Brain (organoid and tissue), 16 donors: ENCODE measurements at places on chromosomes 5 and 9.

DNA sequence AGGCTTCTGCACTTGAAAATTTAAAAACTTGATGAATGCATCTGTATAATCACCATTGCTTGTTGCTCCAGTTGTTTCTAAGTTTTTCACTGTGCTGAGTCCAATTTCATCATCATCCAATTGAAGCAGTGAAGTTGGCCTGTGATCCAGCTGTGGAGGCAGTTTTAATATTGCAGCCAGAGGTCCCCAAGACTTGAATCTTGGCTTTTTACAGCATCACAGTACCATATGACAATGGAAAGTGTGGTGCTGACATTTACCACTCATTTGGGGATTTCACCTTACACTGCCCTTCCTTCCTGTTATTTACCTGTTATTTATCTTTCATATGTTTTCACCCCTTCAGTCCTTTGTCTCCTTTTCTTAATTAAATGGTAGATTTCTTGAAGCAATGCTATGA lies 76.2 kb upstream of the SPIN1 start:
- no peak for DNase-seq

GRCh38 chr5:10233505-10233904 lies 16.2 kb downstream of the ATPSCKMT start:
- DNase-seq, result peak; percentile 71

GRCh38 chr5:83744821-83745220 lies 24.2 kb upstream of the HAPLN1 start:
- no peak for DNase-seq

- peak; percentile 53 for DNase-seq
Observed at GRCh38 chr5:61625681-61626621, 293.9 kb downstream of the ZSWIM6 start.

DNA sequence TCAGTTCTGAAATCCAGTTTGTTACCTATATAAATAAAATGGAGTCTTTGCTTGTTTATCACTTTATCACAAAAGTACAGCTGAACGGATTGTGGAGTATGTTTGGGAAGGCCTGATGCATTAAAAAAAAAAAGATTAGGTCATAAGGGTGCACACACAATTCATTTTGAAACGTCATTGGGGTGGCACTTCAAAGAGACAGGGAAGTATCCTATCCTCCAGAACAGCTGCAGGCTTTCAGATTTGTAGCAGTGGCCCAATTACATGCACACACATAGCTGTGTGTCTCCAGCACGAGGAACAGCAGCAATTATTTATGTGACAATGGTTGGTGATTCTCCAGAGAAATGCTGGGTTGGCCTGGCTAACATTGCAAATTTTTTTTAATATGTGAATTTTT lies 46.8 kb upstream of the FER start:
- DNase-seq, result peak; percentile 51

DNA sequence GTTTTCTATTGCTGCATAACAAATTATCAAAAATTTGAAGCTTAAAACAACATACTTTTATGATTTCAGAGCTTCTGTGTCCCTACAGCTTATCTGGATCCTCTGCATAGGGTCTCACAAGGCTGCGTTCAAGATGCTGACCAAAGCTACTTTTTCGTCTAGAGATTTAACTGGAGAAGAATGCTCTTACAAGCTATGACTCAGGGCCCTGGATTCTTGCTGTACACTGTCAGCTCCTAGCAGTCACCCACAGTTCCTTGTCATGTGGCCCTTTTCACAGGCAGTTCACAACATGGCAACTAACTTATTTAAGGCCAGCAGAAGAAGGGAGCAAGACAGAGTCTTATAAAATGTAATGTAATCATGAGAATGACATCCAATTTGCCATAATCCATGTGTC lies 70.8 kb upstream of the FAM174A start:
- DNase-seq, result no peak

- DNase-seq, result no peak
Observed at GRCh38 chr5:122615146-122615545, 159.7 kb upstream of the SNX2 start.

GRCh38 chr5:125683669-125684068 lies 739.5 kb upstream of the GRAMD2B start:
- DNase-seq, result no peak
